ENCODE measurements at places on chromosomes 3 and 15.

- no peak for DNase-seq
These were observed 17.9 kb downstream of the VIPR1 start for GRCh38 chr3:42520336-42520735.

DNA sequence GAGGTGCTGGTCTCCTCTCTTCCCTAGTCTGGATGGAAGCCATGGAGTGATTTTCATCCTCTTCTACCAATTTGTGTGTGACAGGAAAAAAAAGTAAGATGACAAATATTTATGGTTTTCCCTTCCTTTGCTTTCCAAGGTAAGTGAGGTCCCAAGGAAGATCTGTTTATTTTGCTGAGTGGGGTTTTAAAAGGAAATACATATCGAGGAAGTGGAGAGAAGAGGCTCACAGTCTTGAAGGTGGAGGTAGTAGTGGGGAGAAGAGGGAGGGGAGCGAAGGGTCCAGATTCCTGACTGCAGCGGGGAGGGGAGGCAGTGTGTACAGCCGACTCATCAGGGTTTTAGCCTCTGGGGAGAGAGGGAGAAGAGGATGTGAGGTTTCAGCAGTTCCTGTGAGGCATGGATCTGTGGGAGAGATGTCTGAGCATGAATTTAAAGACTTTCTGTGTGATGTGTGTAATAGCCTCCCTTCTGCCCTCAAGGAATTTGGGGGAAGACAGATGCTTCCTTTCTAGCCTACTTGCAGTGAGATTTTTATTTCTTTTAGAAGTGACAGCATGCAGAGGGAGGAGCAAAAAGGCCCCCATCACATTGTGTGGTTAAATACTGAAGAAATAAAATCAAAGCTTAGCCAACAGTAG is 272.4 kb downstream of the THRB start:
- no peak for DNase-seq

- no peak for DNase-seq
These were observed 43.1 kb upstream of the TRPC1 start for GRCh38 chr3:142680710-142681109.

- DNase-seq, result no peak
These were observed 2.2 kb downstream of the PLSCR1 start for GRCh38 chr3:146542179-146542578.

DNA sequence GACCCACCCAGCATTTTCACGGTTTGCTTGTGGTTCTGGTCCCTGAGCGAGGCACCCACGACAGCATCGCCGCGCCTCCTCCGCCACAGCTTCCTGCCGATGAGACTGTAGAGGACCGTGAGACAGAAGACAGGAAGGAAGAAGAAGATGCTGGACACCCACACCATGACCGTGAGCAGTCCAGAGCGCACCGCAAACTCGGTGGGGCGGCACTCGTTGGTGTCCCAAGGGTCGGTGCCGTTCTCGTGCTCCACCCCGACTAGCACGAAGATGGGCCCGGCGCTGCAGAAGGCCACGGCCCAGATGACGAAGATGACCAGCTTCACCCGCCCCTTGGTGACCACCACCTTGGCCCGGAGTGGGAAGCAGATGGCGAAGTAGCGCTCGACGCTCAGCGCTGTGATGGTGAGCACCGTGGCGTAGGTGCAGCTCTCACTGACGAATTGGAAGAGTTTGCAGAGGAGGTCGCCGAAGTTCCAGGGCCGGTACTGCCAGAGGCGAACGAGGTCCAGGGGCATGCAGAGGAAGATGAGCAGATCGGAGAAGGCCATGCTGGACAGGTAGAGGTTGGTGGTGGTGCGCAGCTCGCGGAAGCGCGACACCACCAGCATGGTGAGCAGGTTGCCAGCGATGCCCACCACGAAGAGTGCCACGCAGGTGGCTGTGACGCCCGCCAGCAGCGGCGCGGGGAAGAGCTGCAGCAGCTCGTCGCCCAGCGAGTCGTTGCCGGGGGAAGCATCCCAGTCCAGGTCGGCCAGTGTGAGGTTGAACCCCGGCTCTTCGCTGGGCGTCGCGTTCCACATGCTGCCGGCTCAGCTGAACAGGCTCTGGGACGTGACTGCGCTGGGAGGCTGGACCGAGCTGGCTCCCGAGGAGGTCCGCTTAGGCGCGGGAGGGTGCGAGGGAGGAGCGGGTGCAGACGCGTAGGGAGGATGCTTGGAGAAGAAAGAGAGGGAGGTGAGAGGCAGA is at the start of gene GHSR:
Gene GHSR, minus strand, starts transcription at position 846 of the 969 bp plus-strand sequence. Its CDS starts 43 bp downstream, at position 803.
- DNase-seq, result no peak

DNA sequence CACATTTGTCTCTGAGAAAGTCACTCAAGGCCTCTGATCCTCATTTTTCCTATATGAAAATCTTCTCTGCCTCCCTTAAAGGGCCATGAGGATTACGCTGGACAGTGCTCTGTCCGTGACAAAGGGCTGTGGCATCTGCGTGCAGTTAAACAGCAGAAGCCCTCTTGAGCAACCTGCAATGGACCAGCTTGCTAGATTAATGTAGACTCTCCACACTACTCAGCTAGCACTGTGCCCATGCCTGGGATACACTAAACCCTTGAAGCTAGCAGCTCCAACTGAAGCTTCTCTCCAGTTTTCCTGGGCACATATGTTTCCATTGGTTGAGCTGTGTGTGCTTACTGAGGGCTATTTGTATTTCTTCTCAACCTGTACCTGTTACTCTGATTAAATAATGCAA is 303.8 kb downstream of the RPLP1 start:
- no peak for DNase-seq

DNA sequence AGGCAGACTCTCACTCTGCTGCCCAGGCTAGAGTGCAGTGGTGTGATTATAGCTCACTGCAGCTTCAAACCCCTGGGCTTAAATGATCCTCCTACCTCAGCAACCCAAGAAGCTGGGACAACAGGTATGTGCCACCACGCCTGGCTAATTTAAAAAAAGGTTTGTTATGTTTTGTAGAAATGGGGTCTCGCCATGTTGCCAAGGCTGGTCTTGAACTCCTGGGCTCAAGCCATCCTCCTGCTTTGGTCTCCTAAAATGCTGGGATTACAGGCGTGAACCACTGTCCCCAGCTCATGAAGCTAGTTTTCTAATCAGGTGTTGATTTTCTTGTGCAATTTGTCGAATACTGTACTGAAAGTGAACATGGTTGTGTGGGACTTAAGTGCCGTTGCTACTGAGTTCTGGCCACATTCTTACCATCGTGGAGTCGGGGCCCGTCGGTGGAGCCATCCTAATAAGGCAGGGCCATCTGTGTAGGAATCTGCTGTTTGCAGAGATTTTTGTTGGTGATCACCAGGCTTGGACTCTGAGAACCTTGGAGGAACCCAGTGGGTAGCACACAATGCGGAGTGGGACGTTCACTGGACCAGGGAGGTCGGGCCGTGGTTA is 193.2 kb downstream of the GOLGA6L6 start:
- no peak for DNase-seq

DNA sequence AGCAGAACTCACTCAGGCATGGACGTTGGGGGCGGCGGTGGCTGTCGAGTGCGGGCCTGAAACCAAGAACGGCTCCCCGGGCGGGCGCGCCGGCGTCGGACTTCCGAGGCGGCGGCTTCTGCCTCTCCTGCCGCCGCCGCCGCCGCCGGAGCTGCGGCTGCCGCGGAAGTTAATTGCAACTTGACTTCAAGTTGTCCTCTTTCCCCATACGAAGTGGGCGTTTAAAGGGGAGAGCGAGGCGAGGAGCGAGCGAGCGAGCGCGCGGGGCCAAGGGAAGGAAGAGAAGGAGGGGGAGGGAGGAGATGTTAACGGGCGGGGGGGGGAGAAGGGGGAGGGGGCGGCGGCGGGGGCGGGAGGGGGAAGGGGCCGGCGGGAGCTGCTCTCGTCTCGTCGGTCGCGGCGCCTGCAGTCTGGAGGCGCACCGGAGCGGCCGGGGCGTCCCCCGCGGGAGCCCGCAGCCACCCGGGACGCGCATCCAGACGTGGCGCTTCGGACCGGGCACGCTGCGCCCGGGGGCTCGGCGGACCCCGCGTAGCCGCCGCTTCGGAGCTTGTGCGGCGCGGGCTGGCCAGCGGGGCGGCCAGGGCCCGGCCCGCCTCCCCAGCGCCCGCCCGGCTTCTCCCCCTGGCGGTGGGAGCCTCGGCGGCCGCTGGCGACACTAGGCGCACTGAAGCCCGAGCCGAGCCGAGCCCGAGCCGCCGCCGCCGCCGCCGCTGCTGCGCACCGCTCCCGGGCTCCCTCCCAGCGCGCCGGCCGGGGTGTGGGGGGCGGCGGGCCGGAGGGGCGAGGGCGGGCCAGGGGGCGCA is 19.7 kb upstream of the SATB1 start:
- peak; percentile 40 for DNase-seq

DNA sequence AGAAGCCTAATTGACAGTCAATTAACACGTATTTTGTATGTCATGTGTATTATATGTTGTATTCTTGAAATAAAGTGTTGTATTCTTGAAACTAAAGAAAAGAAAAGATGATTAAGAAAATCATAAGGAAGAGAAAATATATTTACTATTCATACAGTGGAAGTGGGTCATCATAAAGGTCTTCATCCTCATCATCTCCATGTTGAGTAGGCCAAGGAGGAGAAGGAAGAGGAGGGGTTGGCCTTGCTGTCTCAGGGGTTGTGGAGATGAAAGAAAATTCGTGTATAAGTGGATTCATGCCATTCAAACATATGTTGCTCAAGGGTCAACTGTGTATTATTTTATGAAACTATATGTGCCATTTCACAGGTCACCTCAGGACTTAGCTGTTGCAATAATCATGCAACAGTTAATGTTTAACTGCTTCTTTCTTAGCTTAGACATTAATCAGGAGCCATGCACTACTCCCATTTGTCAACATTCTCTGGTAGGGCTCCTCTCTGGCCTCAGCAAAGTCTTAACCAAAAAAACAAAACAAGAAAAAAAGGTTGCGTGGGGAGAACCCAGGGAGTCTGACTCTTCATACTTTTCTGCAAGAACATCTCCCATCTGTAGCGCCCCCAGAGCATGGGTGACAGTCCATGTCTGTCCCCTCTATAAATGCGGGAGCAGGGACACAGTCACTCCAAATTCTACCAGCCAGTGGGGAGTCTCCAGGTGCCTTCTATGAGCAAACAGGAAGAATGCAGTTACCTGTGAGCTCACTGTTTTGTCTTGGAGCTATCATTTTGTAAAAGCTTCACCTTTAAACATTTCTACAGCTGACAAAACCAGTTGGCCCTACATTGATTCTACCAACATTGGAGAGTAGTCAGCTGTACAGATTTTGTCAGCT is 19.9 kb upstream of the LRRC2 start:
- DNase-seq, result no peak

DNA sequence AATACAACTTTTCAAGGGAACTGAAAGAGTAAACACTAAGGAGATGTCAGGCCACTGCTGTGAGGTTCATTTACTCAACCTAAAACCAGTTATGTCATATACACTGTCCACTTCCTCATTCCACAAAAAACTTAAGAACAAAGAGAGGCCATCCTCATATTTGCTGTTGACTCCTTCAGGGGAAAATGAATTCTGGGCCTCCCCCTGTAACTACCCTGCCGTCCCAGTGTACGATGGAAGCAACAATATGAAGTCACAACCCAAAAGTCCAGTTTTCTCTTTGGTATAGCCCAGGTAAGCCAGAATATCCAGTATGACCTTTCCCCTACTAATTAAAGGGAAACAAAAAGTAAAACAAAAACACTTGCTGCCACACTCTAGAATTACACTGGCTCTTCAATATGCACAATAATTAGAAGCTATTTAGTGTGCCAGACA is 16.2 kb downstream of the CEP152 start:
- no peak for DNase-seq

DNA sequence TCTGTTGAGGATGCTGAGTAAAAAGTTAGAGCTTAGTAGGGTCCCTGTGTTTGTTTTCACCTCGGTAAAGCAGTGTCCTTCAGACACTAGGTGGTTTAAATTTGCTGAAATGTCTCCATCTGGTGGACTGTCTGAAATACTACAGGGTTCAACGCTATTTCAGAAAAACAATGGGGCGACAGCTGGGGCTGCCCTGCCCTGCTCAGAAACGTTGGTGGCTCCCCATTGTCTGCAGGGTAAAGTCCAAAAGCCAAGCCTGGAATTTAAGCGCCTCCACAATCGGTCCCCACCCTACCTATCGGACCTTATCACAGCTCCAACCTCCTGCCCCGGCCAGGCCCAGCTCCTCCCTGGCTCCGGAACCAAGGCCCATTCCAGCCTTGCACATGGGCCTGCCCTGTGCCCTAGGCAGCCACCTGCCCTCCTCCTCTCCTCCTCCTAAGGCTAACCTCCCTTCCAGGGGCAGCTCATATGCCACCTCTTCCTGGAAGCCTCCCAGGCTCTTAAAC is 4.3 kb upstream of the TSEN2 start:
- DNase-seq, result peak; percentile 55

GRCh38 chr3:66989860-66990696 is 8.0 kb upstream of the KBTBD8 start:
- peak; percentile 71 for DNase-seq

DNA sequence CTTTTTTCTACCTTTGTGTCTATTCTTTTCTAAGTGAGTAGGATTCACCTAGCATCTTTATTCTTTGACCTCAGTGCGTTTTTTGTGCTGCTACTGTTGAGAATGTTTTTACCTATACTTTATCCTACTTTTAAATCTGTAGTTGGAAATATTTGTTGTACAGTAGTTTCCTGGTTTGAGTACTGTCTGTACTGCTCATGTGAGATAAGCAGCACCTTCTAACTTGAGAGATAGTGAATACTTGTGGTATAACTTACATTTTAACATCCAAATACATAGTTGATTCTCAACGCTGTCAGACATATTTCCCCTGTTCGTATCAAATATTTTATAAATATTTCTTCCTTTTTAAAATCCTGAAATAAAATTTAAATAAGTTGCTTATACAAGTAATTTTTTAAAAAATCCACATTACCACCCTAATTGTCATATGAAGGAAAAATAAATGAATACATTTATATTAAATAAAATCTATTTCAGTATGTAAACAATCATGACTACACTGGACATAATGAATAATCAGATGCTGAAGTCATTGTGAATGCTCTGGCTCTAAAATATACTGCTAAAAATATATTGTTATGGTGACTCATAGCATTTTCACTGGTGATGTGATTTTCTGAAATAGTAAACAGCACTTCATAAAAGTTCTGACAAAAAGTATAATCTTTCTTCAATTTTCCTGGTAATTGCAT is 17.4 kb downstream of the ATP11B start:
- no peak for DNase-seq

- no peak for DNase-seq
These were observed 22.9 kb upstream of the CFAP20DC start for GRCh38 chr3:59072681-59073080.

GRCh38 chr3:55446850-55447249 is 40.3 kb downstream of the WNT5A start:
- peak; percentile 60 for DNase-seq

GRCh38 chr3:134445636-134446035 is 40.1 kb downstream of the ANAPC13 start:
- peak; percentile 46 for DNase-seq

DNA sequence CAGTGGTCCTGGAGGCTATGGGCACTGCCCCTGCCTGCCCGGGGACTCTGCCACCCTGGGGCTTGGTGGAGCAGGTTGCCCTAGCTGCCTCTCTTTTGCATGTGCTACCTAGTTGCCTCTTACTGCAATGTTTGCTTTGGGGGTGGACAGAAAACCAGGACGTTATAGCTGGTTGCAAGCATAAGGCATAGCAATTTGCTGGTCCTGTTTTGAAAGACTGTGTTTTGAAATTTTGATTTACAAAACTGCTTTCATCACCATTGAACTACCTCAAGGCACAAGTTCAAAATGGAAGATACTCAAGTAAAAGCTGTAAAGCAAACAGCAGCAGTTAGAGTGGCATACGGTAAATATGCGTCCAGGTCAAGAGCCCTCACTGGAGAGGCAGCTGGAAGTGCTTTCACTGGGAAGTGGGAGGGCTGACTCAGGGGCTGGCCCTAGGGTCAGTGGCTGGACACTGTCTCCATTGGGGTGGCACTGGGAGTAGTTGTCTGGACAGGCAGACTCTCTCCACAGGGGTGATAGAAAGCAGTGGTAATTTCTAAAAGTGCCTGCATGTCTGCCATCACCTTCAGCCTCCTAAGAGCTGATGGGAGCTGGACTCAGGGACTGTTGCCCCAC is 138.1 kb downstream of the CHDH start:
- DNase-seq, result no peak

All from NCI-H2171 treated with DMSO at 0.1 percent for 48 hours (cell line).